ENCODE measurements at places on chromosomes 4 and X. TPM values are rescaled to one million over a fixed set of nuclear protein-coding genes. Genes with fewer than 3 reads are reported as not detected.

The CTAG2 gene
- 27.1 TPM for total RNA-seq

The HMX1 gene
- not detected for total RNA-seq

The CT45A1 gene
- total RNA-seq: not detected

The MAGEB1 gene
- not detected for total RNA-seq

The GABRB1 gene
- total RNA-seq: 16.1 TPM

The TRPC5OS gene
- not detected for total RNA-seq

The HHIP gene
- total RNA-seq: 8.6 TPM

The LRCH2 gene
- 8.1 TPM for total RNA-seq

The STATH gene
- total RNA-seq: not detected

The PPP1R2C gene
- not detected for total RNA-seq

The DKK2 gene
- 0.83 TPM for total RNA-seq

The GAGE2A gene
- total RNA-seq: not detected

The MAGEA4 gene
- not detected for total RNA-seq

The GAK gene
- total RNA-seq: 34.4 TPM

The ZCCHC13 gene
- total RNA-seq: not detected

The CLNK gene
- not detected for total RNA-seq

The POU3F4 gene
- not detected for total RNA-seq

The GLOD5 gene
- not detected for total RNA-seq

The ARAF gene
- 10.8 TPM for total RNA-seq

The CDS1 gene
- total RNA-seq: under 0.01 TPM

The HSD17B13 gene
- under 0.01 TPM for total RNA-seq

The NXF2B gene
- not detected for total RNA-seq

The CT45A3 gene
- not detected for total RNA-seq

The CSN2 gene
- total RNA-seq: not detected

The USP17L11 gene
- total RNA-seq: not detected

The HERC6 gene
- 0.83 TPM for total RNA-seq

The CT55 gene
- not detected for total RNA-seq

The BEND4 gene
- not detected for total RNA-seq

The GAB1 gene
- total RNA-seq: 8.9 TPM

The WDR17 gene
- 0.83 TPM for total RNA-seq

The FGF13 gene
- 0.18 TPM for total RNA-seq
